ENCODE measurements at places on chromosomes 12 and 14.
A peak's percentile ranks its signal among the peaks of the same experiment; 100 is the strongest.

GRCh38 chr14:64209444-64210131, 84.6 kb downstream of the ESR2 start:
- peak; percentile 59 for DNase-seq

DNA sequence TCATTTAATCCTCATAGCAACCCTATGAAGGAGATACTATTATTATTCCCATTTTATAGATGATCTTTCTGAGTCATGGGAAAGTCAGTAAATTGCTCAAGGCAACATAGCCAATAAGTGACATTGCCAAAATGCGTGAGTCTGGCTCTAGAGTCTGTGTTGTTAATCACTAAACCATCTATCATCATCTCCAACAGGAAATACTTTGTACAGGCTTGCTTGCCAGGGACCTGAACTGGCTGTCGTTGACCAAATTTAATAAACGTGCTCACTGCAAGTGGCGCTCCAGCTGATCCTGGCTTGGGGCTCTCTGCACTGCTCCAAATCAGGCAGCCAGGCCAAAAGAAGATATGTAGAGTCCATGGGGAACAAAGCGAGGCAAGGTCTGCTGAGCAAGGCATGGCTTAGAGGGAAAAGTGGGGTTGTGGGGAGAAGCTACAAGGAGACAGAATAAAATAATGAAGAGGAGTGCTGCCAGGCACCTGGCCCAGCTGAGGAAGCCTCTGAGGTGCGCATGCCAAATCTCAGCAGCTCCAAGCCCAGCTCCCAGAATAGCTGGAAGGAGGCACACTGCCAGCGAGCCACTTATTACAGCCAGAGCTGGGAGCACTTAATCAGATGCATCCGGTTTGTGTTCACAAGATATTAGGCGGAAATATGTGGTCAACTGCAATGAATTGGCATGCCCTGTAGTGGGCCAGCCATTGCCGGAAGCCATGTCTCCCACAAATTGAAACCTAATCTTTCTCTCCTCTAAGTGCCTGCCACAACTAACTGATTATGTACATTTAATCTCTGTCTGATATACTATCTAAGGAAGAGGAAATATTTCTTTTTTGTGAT, 43.3 kb upstream of the PTPRO start:
- no peak for DNase-seq

DNA sequence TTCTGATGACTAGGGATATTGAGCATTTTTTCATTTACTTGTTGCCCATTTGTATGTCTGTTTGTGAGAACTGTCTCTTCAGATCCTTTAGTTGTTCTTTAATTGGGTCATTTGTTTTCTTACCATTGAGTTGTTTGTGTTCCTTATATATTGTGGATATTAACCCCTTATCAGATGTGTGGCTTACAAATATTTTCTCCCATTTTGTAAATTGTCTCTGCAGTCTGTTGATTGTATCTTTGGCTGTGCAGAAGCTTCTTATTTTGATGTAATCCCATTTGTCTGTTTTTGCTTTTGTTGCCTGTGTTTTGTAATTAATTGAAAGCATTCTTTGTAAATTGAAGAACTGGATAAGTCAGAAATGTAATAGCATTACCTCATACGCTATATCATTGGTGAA, 459.1 kb upstream of the FOXG1 start:
- no peak for DNase-seq

DNA sequence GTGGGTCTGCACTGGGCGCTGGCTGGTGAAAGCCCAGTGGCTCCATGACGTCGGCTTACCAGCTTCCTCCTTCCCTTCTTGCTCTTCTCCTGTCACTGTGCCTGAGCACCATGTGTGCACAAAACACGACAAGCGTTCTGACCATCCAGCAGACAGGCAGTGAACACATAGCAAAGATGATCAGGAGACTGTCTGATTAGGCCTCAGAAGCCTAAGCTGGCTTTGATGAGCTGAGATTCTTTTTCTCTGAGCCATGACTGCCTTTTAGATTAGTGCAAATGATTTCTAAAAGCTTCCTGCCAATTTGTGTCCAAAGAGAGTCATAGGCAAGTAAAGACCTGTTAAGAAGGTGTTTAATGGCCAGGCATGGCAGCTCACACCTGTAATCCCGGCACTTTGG, 83.1 kb downstream of the AACS start:
- no peak for DNase-seq

DNA sequence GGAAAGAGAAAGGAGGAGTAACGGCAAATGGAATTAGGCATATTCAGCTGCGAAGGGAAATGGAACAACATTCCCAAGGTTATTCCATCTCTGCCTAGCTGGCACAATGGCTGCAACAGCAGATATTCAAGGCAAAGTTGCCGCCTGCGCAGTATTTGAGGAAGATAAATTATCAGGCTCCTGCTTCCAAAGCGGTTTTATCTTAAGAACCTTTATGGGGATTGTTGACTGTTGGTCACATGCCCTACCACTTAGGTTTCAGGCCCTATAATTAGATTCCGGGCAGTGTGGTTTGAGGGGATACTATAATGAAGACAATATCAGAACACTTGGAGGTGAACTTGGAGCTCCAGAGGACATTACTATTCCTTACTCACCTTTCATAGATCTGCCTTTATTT, 99.7 kb downstream of the FGD4 start:
- DNase-seq = no peak

GRCh38 chr12:2075508-2076195, 22.9 kb downstream of the CACNA1C start:
- DNase-seq = no peak
